Esophagus muscularis mucosa (tissue), 4 donors: ENCODE measurements at places on chromosomes 1 and 21. TPM values are rescaled to one million over a fixed set of nuclear protein-coding genes. Genes with fewer than 3 reads are reported as not detected.

DNA sequence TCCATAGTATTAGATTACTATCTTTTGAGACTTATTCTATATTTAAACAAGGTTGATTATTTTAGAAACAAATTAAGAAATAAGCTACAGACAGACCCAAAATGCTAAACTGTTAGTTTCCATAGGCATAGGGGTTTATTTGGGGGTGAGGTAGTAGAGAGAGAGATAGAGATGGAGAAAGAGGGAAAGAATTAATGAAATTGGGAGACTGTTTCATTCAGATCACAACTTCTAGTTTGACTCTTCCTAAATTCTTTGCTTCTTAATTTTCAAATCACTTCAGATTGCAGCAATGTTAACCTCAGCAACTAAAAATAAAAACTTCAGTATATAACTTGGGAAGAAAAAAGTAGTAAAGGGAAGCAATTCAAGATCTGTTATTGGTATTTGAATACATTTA, 3.4 kb downstream of the JUN start:
- peak overlapping the region; percentile 79 for H3K4me3 ChIP-seq
- no peaks in the 10 kb centered on the region for H3K27me3 ChIP-seq
- peak overlapping the region; percentile 100 for H3K27ac ChIP-seq
- H3K36me3 ChIP-seq = no peaks in the 10 kb centered on the region
- DNase-seq = no peak

The RGS7 gene
- total RNA-seq = not detected

- H3K27ac ChIP-seq = no peak overlapping the region
- H3K27me3 ChIP-seq = peaks cover 2% of the 10 kb centered on the region
- H3K36me3 ChIP-seq = no peaks in the 10 kb centered on the region
- DNase-seq = no peak
These were observed 32.2 kb downstream of the C8B start for GRCh38 chr1:56933606-56934005.

The OSCP1 gene
- total RNA-seq = 8.2 TPM

The TSPEAR gene
- under 0.01 TPM for total RNA-seq

The S100A8 gene
- 155 TPM for total RNA-seq

The HCRTR1 gene
- 1.8 TPM for total RNA-seq

- H3K4me1 ChIP-seq = peaks cover 40% of the 10 kb centered on the region
- peaks cover 44% of the 10 kb centered on the region for H3K36me3 ChIP-seq
- peak; percentile 72 for DNase-seq
- H3K27me3 ChIP-seq = no peaks in the 10 kb centered on the region
These were observed 50.1 kb downstream of the COQ8A start for GRCh38 chr1:226990133-226990716.

- H3K4me1 ChIP-seq = no peaks in the 10 kb centered on the region
- H3K27ac ChIP-seq = no peak overlapping the region
- DNase-seq = no peak
- H3K27me3 ChIP-seq = no peaks in the 10 kb centered on the region
- no peak overlapping the region for H3K4me3 ChIP-seq
- no peaks in the 10 kb centered on the region for H3K36me3 ChIP-seq
These were observed 150.3 kb downstream of the CENPF start for GRCh38 chr1:214753236-214753852.

DNA sequence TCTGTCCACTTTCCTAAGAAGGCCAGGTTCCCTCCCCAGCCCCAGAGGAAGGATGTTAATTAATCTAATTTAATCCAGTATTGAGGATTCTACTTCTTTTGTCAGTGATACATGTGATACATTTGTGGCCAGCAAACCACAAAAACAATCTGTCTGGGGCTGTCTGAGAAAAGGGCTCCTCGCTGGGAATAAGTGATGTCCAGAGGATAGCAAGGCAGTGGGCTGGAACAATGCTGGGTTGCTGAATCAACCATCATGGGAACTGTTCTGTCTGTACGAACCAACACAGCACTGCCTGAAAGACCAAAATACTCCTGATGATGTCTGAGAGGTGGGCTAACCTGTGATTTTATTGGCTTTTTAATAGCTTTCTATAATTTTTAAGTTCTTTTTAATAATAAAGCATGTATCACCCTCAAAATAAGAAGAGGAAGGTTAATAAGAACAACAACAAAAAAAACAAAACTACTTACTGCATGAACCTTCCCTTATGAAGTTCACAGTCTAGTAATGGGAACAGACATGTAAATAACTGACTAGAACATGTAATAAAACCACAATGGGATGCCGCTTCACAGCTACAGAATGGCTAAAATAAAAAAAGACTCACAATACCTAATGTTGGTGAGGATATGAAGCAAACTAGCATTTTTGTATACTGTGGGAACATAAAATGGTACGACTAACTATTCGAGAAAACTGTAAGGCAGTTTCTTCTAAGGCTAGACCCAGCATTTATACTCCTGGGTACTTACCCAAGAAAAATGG, 11.4 kb upstream of the ADAR start:
- H3K36me3 ChIP-seq = no peaks in the 10 kb centered on the region
- H3K4me3 ChIP-seq = no peak overlapping the region
- no peaks in the 10 kb centered on the region for H3K27me3 ChIP-seq
- no peak overlapping the region for H3K27ac ChIP-seq
- no peak for DNase-seq

DNA sequence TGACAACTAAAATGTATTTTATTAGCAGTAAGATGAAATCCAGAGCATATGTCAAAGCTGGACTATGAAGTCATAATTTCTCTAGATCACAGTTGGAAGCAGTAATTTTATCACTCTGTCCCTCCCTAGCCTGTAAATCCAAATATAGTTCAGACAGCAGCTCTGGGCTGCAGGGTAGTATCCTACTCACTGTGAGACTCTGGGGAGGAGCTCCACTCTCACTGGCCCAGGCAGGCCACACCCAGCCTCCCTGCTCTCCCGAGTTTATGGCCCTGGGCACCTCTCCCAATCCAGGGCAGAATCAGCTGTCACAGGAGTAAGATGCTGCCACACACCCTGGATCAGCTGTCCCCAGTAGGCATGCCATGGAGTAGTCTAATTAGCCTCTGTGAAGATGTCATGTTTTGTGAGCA, 131.1 kb downstream of the HLCS start:
- H3K4me1 ChIP-seq = no peaks in the 10 kb centered on the region
- H3K27ac ChIP-seq = no peak overlapping the region
- H3K36me3 ChIP-seq = no peaks in the 10 kb centered on the region
- H3K4me3 ChIP-seq = no peak overlapping the region

DNA sequence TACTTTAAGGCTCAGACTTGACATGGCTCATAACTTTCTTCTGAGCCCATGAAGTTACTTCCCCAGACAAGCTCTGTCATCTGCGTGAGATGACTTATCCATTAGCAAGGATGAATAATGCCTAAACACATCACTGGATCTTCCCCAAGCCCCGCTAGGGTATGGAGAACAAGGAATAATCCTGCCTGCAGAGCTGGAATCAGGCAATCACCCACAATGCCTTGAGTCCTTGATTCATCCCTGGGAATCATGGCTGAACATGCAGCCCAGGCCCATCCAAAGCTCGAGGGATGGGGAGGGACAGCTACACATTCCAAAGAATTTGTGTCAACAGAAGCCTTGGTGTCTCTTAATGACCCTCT, 131.7 kb downstream of the PSMG1 start:
- H3K36me3 ChIP-seq = no peaks in the 10 kb centered on the region
- H3K4me3 ChIP-seq = no peak overlapping the region
- no peak for DNase-seq
- no peaks in the 10 kb centered on the region for H3K4me1 ChIP-seq
- no peaks in the 10 kb centered on the region for H3K27me3 ChIP-seq
- H3K27ac ChIP-seq = no peak overlapping the region

- H3K4me1 ChIP-seq = no peaks in the 10 kb centered on the region
- no peak overlapping the region for H3K4me3 ChIP-seq
- no peak overlapping the region for H3K27ac ChIP-seq
- no peaks in the 10 kb centered on the region for H3K27me3 ChIP-seq
These were observed 362.1 kb upstream of the NR5A2 start for GRCh38 chr1:199665371-199665770.

- H3K4me3 ChIP-seq = no peak overlapping the region
- no peaks in the 10 kb centered on the region for H3K27me3 ChIP-seq
- no peaks in the 10 kb centered on the region for H3K36me3 ChIP-seq
- no peaks in the 10 kb centered on the region for H3K4me1 ChIP-seq
- no peak overlapping the region for H3K27ac ChIP-seq
- DNase-seq = no peak
These were observed 17.4 kb downstream of the TIAM1 start for GRCh38 chr21:31326522-31327242.

- H3K4me3 ChIP-seq = no peak overlapping the region
- H3K4me1 ChIP-seq = no peaks in the 10 kb centered on the region
- H3K27ac ChIP-seq = no peak overlapping the region
These were observed 322.4 kb downstream of the SETD4 start for GRCh38 chr21:35737899-35738346.

DNA sequence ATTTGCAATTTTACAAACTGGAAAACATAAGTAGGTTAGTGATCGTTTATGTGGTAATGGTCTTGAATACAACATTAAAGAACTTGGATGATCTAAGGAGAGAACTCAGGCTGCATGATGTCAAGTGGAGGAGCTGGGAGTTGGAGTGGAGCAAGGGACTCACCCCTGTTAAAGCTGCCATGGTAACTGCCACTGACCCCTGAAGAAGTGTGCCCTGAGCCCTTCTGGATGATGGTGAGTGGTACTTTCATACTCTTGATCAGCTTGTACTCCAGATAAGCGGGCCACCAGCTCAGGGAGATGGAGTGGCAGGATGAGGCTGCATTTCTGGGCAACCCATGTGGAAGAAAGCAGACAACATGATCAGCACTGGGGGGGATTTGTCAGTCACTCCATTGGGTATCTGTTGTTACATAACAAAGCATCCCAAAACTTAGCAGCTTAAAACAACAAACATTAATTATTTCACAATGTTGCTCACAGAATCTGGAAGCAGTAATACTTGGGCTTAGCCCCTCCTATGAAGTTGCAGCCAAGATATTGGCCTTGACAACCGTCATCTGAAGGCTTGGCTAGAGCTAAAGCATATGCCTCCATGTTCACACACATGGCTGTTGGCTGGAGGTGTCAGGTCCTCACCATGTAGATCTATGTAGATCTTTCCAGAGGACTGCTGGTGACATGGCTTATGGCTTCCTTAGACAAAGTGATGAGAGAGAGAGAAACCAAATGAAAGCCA, 213.8 kb downstream of the DUSP10 start:
- H3K4me1 ChIP-seq = no peaks in the 10 kb centered on the region
- H3K4me3 ChIP-seq = no peak overlapping the region
- DNase-seq = no peak
- no peaks in the 10 kb centered on the region for H3K36me3 ChIP-seq
- no peak overlapping the region for H3K27ac ChIP-seq
- no peaks in the 10 kb centered on the region for H3K27me3 ChIP-seq

- no peak overlapping the region for H3K4me3 ChIP-seq
- H3K36me3 ChIP-seq = no peaks in the 10 kb centered on the region
- H3K4me1 ChIP-seq = no peaks in the 10 kb centered on the region
- DNase-seq = no peak
- no peak overlapping the region for H3K27ac ChIP-seq
These were observed 152.4 kb downstream of the KCTD3 start for GRCh38 chr1:215719552-215719951.

DNA sequence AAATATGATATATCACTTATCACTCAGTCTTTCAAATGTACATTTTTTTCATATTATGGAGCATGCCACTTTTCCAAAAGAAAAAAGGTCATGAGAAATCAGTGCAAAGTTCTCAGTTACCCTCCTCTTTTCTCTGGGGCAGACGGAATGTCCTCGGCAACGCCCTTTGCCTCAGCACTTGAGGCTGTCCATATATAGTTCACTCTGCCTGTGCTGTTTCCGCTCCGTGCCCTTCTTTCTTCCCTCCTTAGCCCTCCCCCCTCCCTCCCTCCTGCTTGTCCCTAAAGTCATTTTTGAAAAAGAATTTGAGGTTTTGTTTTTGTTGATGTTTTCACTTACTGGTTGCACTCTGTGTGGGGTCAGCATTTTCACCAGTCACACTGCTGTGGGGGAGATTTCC, 5.4 kb downstream of the BARHL2 start:
- H3K27ac ChIP-seq = no peak overlapping the region
- H3K36me3 ChIP-seq = no peaks in the 10 kb centered on the region
- H3K4me1 ChIP-seq = peaks cover 14% of the 10 kb centered on the region
- H3K27me3 ChIP-seq = peaks cover 81% of the 10 kb centered on the region
- no peak for DNase-seq

The KIRREL1 gene
- 67.2 TPM for total RNA-seq

GRCh38 chr1:29322147-29322694, 85.9 kb downstream of the PTPRU start:
- H3K27ac ChIP-seq = no peak overlapping the region
- DNase-seq = no peak
- no peaks in the 10 kb centered on the region for H3K27me3 ChIP-seq
- H3K36me3 ChIP-seq = peaks cover 54% of the 10 kb centered on the region
- no peak overlapping the region for H3K4me3 ChIP-seq

GRCh38 chr21:29942034-29942433, 2.2 kb upstream of the GRIK1 start:
- H3K27ac ChIP-seq = no peak overlapping the region
- no peaks in the 10 kb centered on the region for H3K36me3 ChIP-seq
- H3K4me3 ChIP-seq = no peak overlapping the region
- H3K27me3 ChIP-seq = peaks cover 45% of the 10 kb centered on the region
- peaks cover 16% of the 10 kb centered on the region for H3K4me1 ChIP-seq
- no peak for DNase-seq

The CELA2B gene
- not detected for total RNA-seq

The PTAFR gene
- 6.2 TPM for total RNA-seq

The LCK gene
- 0.97 TPM for total RNA-seq

The TMEM51 gene
- total RNA-seq = 8.6 TPM

- H3K4me1 ChIP-seq = peaks cover 2% of the 10 kb centered on the region
- no peak overlapping the region for H3K27ac ChIP-seq
- DNase-seq = no peak
- no peak overlapping the region for H3K4me3 ChIP-seq
These were observed 838.9 kb downstream of the USP25 start for GRCh38 chr21:16568661-16569060.

GRCh38 chr1:174719194-174719593, 271.4 kb downstream of the GPR52 start:
- H3K27me3 ChIP-seq = no peaks in the 10 kb centered on the region
- no peak overlapping the region for H3K27ac ChIP-seq
- H3K4me3 ChIP-seq = no peak overlapping the region
- no peak for DNase-seq
- H3K36me3 ChIP-seq = no peaks in the 10 kb centered on the region

- H3K27ac ChIP-seq = no peak overlapping the region
- no peaks in the 10 kb centered on the region for H3K4me1 ChIP-seq
- no peak overlapping the region for H3K4me3 ChIP-seq
- H3K36me3 ChIP-seq = no peaks in the 10 kb centered on the region
These were observed 140.1 kb upstream of the FMN2 start for GRCh38 chr1:239951511-239952140.

The CATSPERE gene
- 3.5 TPM for total RNA-seq

The IVL gene
- not detected for total RNA-seq

DNA sequence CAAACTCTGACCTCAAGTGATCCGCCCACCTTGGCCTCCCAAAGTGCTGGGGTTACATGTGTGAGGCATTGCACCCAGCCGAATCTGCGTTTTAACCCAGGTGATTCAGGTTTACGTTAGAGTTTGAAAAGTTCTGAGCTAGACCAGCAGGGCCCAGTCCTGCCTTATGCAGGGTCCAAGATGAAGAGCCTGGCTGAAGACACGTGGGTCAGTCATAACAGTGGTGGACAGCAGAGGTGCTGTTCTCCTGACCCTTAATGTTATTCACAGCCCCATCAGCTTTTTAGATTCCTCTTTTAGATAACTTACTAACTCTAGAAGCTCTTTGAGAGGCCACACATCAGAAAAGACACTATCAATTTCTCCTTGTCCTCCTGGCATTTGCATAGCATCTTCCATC, 50.0 kb downstream of the GNG4 start:
- no peak overlapping the region for H3K4me3 ChIP-seq
- no peaks in the 10 kb centered on the region for H3K36me3 ChIP-seq
- H3K27me3 ChIP-seq = no peaks in the 10 kb centered on the region
- no peaks in the 10 kb centered on the region for H3K4me1 ChIP-seq
- no peak overlapping the region for H3K27ac ChIP-seq
